Mesothelial cell of epicardium (in vitro differentiated cells): ENCODE measurements at places on chromosomes 16 and 17.
A peak's percentile ranks its signal among the peaks of the same experiment; 100 is the strongest.

- DNase-seq: no peak
These were observed 60.9 kb downstream of the KLHDC4 start for GRCh38 chr16:87704754-87705353.

- DNase-seq: peak; percentile 43
These were observed 11.7 kb upstream of the CNTNAP4 start for GRCh38 chr16:76265434-76266045.

- DNase-seq: no peak
These were observed 10.3 kb downstream of the CD300LB start for GRCh38 chr17:74520790-74521480.

DNA sequence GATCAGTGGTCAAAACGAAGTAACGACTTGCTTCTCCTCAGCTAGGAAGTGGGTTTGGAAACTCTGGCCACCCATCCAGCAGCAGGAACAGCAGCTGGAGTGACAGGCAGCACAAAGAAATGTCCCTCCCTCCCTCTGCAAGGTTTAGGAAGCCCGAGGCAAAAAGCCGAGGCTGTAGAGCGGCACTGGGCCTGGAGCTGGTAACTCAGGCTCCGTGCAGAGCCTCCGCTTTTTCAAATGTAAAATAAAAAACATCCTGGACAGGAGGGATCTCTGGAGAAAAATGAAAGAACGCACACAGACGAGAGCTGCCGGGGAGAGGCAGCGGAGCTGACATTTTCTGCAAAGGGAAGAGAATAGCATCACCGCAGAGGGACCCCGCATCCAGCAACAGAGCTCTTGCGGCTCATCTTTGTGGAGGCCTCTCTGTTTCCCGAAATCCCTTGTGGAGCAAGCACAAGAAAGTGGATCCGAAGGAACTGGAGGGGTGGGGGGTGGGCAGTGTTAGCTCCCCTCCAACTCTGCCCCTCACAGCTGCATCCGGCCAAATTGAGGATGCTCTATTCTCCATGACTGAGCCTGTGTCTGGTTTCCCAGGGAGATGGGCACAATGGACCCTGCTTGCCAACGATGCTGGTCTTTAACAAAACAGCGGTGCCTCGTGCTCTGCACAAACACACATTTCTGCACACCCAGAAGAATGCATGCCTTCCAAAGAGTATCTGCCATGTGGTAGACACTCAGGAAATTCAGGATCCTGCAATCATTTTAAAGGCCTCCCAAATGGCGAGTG lies 335.5 kb upstream of the ZFHX3 start:
- no peak for DNase-seq

- DNase-seq: no peak
These were observed 44.9 kb upstream of the XYLT1 start for GRCh38 chr16:17515421-17516210.

DNA sequence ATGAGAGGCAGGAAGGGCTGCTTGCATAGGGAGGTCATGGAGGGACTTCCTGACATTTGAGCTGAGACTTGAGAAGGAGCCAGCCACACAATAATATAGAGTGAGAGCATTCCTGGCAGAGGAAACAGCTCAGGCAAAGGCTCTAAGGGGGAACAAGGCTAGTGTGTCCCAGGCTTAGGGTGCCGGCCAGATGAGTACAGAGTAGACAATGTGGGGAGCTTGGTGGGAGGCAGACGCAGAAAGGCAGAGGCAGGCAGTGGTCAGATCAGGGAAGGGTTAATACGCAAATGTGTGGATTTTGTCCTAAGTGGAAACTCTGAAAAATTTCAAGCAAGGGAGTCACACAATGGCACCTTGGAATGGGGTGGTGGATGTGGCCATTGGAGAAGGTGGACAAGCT lies 31.3 kb downstream of the CD300LB start:
- no peak for DNase-seq

DNA sequence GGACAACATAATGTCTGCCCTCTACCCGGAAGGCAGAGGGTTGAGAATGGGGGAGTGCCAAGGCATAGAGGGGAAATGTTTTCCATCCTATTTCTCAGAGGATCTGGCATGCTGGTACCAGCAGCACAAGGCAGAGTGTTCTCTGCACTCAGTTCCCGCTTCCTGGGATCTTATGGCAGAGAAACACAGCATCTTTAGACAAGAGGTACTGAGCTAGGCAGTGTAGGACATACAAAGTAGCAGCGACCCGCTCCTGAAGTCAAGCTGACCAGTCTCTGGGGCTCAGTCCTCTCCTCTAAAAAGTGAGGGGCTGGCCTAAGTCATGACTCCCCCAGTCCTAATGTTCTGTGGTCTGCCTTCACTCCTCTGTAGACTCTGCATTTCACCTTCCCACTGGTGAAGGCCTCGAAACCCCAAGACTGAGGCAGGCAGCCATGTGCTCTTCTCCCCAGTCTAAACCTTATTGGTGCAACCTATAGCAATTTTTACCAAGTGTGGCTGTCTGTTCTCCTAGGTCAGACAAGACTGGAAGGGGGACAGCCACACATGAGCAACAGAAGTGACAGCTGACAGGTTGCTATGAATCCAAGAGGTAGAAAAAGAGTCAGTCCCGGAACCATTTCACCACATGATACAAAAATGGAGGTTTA lies 11.3 kb upstream of the TSPOAP1 start:
- DNase-seq: no peak

- no peak for DNase-seq
These were observed 449 bp downstream of the SMCR8 start for GRCh38 chr17:18315562-18315922.

DNA sequence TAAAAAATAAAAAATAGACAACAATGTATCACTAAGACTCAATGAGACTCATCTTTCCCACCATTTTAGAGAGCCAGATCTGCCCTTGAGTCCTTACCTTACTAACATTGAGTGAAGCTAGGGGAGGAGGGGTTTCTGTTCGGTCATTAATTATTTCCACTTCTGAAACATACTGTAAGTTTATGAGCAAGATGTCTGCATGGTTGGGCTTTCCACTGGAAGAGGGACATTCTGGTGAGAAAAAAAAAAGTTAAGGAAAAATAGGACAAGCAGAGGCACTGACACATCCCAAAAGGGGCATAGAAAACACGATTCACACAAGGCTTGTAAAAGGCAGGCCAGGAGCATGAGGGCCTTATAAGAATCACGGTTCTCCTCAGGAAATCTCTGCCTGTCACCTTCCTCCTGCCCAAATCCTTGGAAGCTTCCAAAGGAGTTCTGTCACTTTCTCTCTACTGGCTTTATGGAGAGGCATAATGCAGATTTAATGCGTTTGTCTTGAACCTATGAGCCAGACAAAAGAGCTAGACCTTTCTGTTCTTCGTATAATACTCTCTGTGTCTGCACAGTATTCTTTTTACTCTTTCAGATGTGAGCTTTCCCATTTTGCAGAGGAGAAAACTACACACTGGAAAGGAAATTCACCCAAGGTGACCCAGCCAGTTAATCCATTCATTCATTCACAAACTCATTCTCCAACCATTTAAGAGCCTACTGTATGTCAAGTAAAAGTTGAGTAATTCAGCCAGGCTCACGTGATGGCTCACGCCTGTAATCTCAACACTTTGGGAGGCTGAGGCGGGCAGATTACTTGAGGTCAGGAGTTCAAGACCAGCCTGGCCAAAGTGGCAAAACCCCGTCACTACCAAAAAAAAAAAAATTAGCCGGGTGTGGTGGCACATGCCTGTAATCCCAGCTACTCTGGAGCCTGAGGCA lies 2.5 kb downstream of the LSM12 start:
- no peak for DNase-seq

DNA sequence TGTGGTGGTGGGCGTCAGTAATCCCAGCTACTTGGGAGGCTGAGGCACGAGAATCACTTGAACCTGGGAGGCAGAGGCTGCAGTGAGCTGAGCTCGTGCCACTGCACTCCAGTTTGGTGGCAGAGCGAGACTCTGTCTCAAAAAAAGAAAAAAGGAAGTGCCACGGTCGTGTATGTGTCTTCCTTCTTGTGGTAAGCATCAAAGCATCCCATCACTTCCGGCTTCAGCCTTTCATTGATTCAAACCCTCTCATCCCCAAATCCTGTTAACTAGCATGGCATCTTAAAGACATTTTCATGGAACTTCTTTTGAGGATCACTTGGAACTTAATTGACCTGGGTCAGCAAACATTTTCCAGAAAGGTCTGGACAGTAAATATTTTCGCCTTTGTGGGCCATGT lies 126.2 kb downstream of the CPPED1 start:
- DNase-seq: no peak

DNA sequence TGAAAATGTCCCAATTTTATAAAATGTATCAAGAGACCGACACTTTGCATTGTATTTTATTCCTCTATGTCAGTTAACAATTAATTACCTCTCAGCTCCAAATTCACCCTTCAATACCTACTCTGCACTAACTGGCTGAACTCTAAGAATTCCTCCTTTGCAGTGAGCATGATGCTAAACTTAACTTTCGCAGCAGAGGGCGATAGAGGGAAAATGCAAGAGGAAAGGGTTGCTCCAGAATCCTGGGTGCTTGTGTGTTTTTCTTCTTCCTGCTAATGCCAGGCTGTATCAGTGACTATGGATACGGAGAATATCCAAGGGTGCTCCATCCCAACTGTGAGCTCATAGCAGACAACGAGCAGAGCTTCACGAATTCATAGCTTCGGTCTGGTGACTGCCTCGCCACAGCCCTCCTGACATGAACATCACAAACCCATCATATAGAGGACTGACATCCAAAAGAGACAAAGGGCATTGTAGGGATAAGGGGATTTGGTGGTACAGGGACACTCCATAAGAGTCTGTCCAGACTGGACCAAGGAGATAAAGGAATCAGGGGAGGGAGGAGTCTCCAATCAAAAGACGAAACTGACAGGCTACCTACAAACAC lies 172.9 kb downstream of the STX8 start:
- no peak for DNase-seq

GRCh38 chr17:17303847-17304490 lies 796 bp downstream of the NT5M start:
- no peak for DNase-seq

DNA sequence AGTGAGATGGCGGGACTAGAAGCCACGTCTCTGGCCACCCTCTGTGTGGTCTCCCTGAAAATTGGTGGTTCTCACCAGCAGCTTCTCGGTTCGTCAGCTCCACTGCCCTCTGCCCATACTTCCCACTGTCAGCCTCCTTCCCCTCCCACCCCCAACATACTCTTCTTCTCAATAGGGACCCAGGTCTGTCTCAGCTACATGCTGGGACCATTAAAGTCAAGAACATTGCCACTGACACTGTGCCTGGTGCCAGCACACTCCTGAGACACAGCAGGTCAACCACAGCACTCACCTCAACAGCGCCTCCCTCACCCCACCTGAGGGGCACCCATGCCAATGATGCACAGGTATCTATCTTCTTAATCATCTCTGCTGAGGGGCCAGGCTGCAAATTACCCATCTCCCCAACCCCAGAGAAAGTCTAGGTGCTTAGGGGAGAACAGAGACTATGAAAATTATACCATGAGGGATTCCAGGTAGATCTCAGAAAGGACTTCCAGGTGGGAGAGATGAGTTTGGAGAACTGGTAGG lies 1.3 kb downstream of the PLXDC1 start:
- no peak for DNase-seq

DNA sequence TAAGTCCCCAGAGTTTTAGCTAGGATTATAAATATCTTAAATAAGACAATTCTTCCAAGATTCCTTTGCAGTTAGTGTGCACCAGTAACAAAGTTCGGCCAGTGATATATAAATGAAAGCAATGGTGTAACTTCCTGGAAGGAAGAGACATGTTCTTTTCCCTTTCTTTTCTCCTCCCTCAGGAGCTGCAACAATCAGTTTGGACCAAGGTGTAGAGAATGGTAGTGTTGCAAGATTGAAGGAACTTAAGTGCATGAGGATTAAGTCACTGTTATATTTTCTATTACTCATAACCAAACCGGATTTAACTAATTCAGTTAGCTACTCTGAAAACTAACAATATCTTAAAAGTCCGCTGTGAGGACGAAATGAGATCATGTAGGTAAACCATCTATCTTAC lies 68.9 kb upstream of the KCNJ16 start:
- no peak for DNase-seq

GRCh38 chr16:69112285-69113129 lies 7.1 kb downstream of the HAS3 start:
- DNase-seq: peak; percentile 52

DNA sequence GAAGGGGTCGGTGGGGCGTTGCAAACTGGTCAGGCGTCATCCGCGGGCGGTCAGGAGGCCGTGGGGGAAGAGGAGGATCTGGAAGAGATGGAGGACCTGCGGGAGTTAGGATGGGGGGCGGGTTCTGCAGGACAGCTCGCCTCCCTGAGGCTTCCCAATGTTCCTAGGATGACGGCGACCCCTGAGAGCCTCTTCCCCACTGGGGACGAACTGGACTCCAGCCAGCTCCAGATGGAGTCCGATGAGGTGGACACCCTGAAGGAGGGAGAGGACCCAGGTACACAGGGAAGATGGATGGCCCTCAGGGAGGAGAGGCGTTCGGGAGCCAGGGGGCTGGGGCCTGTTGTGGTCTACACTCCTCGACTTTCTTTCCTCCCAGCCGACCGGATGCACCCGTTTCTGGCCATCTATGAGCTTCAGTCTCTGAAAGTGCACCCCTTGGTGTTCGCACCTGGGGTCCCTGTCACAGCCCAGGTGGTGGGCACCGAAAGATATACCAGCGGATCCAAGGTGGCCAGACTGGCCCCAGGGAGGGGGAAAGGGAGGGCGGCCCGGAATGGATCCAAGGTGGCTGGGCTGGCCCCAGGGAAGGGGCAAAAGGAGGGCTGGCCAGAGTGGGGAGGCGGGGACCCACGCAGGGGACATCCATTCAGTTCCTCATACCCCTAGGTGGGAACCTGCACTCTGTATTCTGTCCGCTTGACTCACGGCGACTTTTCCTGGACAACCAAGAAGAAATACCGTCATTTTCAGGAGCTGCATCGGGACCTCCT lies 839 bp downstream of the PLD2 start:
- DNase-seq: no peak

DNA sequence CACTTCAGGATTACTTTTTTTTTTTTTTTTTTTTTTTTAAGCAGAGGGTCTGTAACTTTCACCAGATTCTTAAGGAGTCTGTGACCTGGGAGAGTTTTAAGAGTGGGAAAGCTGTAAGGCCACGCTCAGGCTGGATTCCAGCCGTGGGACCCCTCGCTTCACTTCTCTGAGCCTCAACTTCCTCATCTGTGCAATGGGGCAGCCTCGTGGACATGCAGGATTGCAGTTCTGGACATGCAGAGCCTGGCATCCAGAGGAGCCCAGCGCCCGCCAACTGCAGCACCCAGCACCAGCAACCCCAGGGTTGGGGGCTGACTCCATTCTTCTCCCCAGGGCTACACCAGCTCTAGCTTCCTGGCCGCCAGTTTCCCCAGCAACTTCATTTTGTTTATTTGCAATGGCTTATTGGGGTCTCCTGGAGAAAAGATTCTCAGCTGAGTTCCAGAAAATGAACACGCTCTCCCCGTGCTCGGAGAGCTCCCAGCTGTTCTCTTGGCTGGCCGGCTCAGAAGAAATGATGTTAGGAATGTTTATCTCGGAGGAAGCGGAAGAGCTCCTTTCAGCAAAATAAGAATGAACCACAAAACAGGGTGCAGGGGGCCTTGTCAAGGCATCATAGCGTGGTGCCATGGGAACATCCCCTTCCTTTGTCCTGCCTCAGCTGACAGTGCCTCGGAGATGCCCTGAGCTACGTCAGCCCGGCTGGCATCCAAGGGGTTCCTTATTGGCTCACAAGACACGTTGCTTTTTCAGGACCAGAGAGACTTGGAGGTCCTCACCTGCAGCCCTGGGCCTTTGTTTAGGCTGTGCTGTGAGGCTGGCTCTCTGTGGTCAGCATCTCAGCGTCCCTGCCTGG lies 22.9 kb upstream of the ZCCHC14 start:
- no peak for DNase-seq
